ENCODE measurements at places on chromosomes 16 and 17.

GRCh38 chr17:60390925-60391470 lies 935 bp downstream of the USP32 start:
- no peak for DNase-seq

- no peak for DNase-seq
Measured at GRCh38 chr16:4386951-4387565, 15.4 kb downstream of the VASN start.

DNA sequence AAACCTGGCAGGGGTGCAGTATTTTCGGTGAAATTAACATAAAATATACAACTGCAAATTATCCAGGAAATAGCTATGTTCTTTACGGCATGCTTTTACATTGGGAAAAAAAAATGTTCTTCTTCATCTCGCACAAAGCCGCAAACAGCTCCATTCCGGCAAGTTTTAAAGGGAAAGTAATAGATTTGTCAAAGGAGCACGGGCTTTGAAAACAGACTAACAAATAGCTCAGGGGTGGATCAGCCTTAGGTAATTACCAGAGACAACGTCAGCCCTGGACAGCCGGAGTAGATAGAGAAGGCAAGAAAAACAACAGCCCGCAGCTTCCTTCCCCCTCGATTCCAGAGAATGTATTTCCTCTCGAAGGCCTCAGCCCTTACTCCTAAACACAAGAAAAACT lies 222.5 kb downstream of the C16orf78 start:
- DNase-seq, result no peak

GRCh38 chr16:74700438-74701225 lies at the start of gene MLKL:
MLKL (minus strand) TSS chr16:74700862; CDS start chr16:74695757, 5,105 bp downstream.
- no peak for DNase-seq

- peak; percentile 7 for DNase-seq
Measured at GRCh38 chr17:64358261-64358788, 32.3 kb downstream of the PECAM1 start.

DNA sequence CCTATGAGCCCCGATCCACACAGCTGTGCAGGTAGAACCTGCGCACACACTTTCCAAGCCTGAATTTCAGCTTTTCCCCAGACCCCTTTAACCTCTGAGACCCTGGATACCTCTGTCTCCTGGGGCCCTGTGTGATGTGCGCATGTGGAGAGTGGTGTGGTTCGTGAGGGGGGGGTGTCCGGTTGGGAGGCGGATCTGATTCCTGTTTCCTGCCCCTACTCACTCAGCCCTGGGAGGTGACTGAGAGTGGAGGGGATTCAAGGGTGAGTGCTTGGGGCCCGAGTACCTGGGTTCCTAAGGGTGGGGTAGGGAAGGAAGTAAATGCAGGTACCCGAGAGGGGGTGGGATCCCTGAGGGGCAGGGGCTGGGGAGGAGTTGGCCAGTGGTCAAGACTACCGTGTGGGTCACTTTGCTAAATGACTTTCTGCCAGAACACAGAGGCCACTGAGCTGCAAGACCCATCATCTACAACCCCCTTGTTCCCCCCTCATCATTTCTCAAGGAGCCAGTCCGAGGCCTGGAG lies 621 bp downstream of the ARHGEF15 start:
- no peak for DNase-seq

DNA sequence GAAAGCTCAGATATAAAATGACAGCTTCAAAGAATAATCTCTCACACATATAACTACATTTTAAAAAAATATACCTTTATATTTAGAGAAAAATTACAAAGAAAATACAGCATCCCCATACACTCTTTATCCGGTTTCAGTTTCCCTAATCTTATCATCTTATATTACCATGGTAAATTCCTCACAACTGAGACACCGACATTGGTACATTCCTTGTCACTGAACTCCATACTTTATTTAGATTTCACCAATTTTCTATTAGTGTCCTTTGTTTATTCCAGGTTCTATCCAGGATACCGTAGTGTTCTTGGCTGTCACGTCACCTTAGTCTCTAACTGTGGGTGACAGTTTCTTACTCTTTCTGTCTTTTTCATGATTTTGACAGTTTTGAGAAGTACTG lies 22.0 kb upstream of the ABCA10 start:
- no peak for DNase-seq

GRCh38 chr16:4800290-4801041 lies 2.0 kb downstream of the ROGDI start:
- DNase-seq, result no peak

DNA sequence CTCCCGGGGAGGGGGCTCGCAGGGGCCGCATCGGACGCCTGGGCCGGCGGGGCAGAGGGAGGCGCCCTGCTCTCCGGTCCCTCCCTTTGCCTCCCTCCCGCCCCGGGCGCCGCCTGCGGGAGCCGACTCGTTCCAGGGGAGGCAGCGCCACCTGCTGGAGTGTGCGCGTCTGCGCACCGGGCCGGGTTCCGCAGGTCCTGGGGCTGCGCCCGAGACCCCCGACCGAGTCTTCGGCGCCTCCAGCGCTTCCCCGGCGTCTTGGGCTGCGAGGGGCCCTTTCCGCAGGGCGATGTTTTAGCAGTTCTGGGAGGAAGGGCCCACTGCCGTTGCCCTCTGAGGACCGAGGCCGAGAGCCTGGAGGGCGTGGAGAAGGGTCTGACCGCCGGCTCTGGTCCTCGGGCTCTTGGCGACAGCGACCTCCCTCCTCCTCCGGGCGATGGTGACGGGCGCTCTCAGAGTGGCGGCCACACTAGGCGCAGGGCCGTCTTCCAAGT lies 106.3 kb downstream of the SEC14L1 start:
- peak; percentile 56 for DNase-seq

DNA sequence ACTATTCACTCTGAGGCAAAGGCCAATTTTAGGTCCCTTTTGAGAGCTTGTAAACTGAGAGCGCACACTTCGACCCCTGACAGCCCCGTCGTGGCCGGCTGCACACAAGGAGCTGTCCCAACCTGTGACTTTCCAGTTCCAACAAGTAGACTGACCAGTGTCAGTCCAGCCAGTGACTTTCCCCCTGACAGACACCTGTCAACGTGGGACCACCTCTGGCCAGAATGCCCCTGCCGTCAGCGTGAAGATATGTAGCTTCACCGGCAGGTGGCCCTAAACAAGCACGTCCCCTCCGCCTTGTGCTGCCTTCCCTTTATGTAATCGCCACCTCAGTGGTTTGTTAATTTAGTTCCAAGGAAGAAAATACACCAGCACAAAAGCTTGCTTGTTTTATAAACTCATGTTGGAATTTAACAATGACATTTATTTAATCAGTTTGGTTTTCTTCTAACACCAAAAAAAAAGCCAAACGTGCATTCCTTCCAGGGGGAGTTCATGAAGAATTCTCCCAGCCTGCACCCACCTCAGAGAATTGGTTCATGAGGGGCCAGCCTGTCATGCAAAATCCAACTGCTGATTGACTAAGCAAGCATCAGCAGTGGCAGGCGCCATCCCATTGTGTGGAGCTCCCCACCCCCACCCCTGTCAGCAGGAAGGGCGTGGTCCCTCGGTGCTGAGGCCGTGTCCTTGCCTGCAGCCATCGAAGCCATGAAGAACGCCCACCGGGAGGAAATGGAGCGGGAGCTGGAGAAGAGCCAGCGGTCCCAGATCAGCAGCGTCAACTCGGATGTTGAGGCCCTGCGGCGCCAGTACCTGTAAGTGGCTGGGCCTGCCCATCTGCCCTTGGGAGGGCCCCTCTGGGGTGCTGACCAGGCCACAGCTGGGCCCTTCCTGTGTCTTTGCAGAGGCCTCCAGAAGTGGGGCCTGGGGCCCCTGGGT lies 33.9 kb downstream of the PLD6 start:
- DNase-seq, result no peak

- no peak for DNase-seq
Measured at GRCh38 chr17:32341857-32342602, at the start of gene C17orf75. C17orf75 (minus strand) TSS chr17:32342173; CDS start chr17:32342139, 34 bp downstream.

Data from NCI-H2081 treated with DMSO at 0.1 percent for 48 hours (cell line).